ENCODE measurements at places on chromosomes 2 and 18. TPM values are rescaled to one million over a fixed set of nuclear protein-coding genes. Genes with fewer than 3 reads are reported as not detected.

MRPL30 gene
- 33.8 TPM for total RNA-seq

SIX2 gene
- 1.2 TPM for total RNA-seq

SERPINB12 gene
- not detected for total RNA-seq

ZNF396 gene
- total RNA-seq, result 4.8 TPM

TLX2 gene
- total RNA-seq, result not detected

FKBP1B gene
- total RNA-seq, result 4.1 TPM

THUMPD2 gene
- total RNA-seq, result 24.6 TPM

EVX2 gene
- not detected for total RNA-seq

IGFBP2 gene
- 210 TPM for total RNA-seq

LIMS4 gene
- 1.6 TPM for total RNA-seq

SCYGR4 gene
- not detected for total RNA-seq

CSRNP3 gene
- 6.4 TPM for total RNA-seq

RFX8 gene
- total RNA-seq, result not detected

ZBTB14 gene
- 17.2 TPM for total RNA-seq

PARD3B gene
- total RNA-seq, result 31.4 TPM

TMEM87B gene
- 51.0 TPM for total RNA-seq

REG1B gene
- total RNA-seq, result not detected

ZNF804A gene
- 1.2 TPM for total RNA-seq

PKDCC gene
- total RNA-seq, result 60.4 TPM
